SK-N-MC (cell line): ENCODE measurements at places on chromosomes 1 and 21.

GRCh38 chr1:15443281-15443680, 5.0 kb downstream of the CTRC start:
- DNase-seq: no peak

GRCh38 chr1:112633628-112634027, 14.0 kb downstream of the CAPZA1 start:
- no peak for DNase-seq

- DNase-seq: no peak
Measured at GRCh38 chr1:185804206-185804605, 70.0 kb downstream of the HMCN1 start.

DNA sequence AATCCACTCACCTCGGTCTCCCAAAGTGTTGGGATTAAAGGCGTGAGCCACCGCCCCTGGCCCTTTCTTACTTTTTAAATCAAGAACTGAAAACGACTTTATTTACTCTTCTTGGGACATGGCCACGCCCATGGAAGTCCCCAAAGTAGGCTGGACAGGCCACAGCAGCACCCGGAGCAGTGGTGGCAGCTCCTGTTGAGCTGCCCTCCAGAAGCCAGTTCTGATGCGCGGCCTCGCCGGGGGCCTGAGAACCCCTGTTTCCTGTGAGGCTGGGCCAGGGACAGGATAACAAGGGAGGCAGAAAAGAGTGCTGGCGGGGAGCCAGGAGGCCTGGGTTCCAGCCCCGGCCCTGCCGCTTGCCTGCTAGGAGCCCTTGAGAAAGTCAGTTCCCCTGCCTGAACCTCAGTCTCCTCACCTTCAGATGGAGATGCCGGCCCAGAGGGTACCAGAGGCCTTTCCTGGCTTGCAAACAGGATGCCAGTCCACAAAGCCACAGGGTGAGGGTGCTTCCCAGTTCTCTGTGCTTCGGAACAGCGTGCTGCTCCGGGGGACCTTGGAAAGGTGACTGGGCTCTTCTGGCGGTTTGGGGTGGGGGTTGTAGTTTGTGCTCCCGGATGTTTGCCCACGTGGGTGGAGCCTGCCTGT, 59.4 kb downstream of the RUNX3 start:
- no peak for DNase-seq

GRCh38 chr1:99548943-99549605, 96.8 kb upstream of the PALMD start:
- DNase-seq: peak; percentile 62

DNA sequence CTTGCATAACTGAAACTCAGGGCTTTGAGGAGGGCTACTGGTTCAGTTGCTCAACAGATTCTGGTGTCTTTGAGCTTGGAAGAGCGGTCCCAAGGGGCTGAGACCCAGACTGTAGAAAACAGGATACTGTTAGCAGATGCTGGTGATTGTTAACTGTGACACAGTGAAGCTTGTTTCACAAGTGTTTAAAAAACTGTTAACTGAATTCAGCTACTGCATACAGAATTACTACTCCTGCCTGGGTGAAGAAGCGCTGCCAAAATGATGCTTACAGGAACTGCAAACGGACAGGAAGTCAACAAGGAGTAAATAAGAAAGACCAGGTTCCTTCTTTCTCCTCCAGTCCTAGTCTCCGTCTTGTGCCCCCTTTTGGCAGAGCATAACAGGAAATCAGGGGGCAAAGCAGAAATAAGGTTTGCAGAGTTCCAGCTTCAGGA, 195.3 kb upstream of the USP25 start:
- DNase-seq: no peak

GRCh38 chr1:92194511-92194910, 23.2 kb upstream of the C1orf146 start:
- DNase-seq: no peak

DNA sequence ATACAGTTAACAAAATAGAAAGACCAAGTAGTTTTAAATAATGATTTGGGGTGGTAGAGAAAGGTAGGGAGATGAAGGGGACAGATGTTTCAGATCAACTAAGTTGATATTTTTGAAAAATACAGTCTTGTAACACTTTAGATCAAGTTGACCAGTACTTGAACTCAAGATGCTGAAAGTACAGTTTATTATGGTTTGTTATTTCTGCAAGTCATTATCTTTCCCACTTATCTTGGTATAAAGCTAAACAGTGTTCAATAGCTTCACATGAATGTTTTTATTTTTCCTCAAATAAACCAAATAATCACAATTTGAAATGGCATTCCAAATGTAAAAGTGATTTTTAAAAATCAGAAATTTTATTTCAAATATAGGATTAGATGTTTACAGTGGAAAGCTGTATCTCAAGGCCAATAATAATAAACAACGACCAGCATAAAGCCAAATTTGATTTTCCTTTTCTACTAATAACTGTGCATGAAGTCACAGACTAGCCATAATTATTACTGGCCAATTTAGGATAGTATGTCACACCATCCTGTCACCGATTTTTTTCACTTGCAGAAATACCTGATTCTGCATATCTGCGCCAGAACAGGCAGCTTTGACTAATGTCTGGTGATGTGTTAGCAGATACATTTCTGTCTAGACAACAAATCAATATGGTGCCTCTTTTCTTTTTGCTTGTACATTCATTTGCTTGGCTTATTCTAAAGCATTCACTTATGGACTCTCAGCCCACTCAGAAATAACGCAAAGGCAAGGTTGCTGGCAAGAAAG, 320.2 kb downstream of the TM2D1 start:
- no peak for DNase-seq

DNA sequence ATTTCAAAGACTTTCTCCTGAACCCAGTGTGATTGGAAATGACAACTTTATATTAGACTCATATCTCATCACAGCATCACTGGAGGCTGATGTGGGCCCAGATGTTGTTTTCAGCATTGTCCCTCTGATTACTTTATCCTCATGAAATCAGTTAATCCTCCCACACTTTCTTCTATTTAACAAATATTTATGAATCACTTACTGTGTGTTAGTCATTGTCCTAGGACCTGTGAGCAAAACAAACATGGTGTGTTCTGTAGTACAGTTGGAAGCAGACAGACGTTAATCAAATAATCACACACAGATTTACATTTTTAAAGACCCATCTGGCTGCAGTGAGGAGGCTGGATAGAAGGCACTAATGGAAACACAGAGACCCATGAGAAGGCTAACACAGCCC, 383.7 kb downstream of the PRDM2 start:
- DNase-seq: no peak

GRCh38 chr1:27102707-27103468, 52.0 kb downstream of the SLC9A1 start:
- DNase-seq: no peak

DNA sequence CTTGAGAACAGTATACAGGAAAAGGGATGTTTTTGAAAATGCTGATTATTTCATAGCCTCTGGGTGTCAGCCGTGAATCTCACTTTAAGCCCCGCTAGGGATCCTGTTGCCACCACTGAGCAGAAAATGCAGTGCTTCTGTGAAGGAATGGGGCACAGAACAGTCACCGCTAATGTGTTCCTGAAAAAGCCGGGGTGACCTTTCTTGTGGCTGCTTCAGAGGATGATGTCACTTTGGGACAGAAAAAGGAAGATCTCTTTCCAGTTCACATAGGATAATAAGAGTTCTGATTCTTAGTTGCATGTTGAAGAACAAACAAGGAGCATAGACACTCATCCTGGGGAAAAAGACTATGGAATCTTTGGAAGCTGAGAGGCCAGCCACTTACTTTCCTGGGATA, 349.6 kb downstream of the DISC1 start:
- DNase-seq: no peak
